ENCODE measurements at places on chromosomes 3 and 15.

GRCh38 chr3:4525560-4526223 lies 32.5 kb downstream of the ITPR1 start:
- DNase-seq = no peak

DNA sequence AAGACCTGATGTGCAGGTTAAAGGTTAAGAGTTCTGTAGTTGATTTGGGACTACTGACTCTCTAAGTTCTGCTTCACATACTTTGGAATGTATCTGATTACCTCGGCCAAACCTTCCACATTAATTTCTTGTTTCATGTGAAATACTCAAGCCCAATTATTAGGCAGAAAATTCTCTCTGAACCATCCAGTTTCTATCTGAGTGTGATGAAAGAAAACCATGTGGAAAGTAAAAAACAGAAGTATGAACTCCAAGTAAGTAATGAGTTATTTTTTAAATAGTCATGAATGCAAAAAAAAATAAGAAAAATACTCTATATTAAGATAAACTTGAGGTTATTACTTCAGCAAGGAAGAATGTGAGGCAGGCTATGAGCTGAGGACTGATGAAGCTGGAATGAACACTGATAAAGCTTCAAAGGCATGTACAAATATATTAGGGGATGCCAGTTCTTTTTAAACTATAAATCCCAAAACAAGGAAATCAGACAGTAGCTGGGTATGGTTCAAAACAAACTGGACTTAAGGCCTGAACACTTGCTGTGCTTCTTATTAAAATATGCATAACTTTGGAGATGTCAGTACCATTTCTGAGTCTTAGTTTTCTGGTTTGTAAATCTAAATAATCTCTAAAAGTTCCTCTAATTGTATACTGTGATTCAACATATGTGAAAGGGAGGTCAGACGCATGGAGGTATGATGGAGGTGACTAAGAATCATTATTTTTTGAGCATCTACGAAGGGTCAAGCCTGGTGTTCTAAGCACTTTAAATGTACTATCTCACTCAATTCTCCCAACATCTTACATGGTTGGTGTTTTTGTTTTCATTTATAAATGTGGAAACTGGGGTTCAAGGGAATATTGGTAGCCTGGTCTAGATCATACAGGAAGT lies 59.6 kb downstream of the COL6A6 start:
- DNase-seq = peak; percentile 40

GRCh38 chr3:191105418-191105817 lies 93.6 kb upstream of the OSTN start:
- no peak for DNase-seq

DNA sequence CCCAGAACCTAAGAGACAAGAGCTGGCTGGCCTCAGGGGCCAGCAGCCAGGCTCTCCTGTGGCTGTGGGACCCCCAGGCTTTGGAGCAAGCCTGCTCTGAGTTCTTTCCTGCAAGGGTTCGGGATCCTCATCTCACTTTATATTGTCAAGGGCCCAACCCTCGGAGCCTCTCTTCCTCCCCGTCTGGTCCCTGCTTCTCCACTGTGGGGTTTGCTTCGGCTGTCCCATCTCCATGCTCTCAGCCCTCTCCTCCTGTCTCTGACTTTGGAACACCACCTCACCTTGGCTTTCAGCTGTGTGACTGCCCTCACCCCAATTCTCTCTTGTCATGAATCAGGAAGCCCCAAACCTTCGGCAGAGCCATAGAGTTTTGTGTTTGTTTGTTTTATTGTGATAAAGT lies 30.0 kb downstream of the MRAS start:
- DNase-seq = no peak

DNA sequence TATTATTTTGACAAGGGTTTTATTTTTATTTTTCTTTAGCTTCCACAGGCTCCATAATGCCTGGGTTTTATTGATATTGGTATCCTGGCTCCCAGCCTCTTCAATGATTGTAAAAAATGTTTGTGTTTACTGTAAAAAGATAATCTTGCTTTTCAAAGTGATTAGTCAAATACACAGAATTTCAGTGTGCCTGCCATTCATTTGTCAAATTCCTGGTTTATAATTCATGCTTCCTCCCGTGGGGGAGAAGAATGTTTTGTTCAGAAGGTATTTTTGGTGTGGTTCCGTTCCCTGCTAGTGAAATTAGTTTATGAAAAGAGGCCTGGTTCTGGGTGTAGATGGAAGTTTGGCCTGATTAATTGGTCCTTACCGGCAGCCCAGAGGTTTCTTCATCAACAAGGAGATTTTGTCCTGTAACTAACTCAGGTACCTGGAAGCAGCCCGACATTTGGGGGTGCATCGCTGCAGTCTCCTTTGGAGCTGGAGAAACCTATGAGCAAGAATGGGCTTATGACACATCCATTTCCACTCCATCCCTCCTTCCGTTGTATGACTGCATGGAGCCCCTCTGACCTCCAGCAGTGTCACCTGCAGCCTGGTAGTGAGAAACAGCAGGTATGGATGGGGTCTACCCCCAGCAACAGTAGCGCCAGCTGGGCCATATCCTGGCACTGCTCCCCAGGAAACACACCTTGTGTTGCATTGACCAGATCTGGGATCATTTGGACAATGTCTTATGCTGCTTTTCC lies 101.5 kb downstream of the PGPEP1L start:
- DNase-seq = peak; percentile 30

GRCh38 chr15:101088788-101089578 lies 162.9 kb downstream of the CHSY1 start:
- DNase-seq = peak; percentile 94

- DNase-seq = no peak
These were observed 403.5 kb downstream of the FHIT start for GRCh38 chr3:60847791-60848190.

DNA sequence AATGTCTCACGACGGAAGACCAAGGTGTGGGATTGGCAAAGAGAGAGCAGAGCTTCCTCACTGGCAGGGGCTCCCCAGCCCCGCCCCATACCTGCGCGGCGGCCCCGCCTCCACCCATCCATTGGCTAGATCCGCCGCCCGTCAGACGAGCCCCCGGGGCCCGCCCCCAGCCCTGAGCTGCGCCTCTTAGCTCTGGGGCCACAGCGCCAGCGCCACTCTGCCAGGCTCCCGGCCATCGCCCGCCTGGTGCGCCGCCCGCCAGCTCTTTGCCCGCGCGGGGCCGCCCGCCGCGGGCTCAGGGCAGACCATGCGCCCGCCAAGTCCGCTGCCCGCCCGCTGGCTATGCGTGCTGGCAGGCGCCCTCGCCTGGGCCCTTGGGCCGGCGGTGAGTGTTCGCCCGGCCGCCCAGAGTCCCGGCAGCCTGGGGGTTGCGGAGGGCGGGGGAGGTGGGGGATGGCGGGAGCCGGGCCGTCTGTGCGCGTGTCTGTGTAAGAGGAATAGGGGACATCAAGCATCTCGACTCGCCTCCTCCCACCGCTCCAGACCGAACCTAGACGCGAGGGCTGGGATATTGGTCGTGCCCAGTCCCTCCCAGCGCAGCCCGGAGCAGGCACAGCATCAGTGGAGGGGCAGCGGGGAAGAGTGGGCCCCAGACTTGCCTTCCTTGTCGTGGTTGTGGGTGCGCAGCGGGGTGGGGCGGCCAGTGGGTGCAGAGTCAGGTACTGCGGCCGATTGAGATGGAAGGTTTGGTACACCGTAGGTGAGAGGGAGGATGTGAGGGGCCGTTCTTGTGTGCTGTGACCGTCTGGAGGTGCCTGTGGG lies at the start of gene VIPR1:
VIPR1 (plus strand) TSS at position 215 of the 822 bp plus-strand sequence; CDS start at position 308, 93 bp downstream.
- DNase-seq = peak; percentile 55

GRCh38 chr3:71500696-71501095 lies 82.8 kb downstream of the FOXP1 start:
- DNase-seq = no peak

- DNase-seq = peak; percentile 41
These were observed 57.6 kb upstream of the NEO1 start for GRCh38 chr15:72994534-72995177.

DNA sequence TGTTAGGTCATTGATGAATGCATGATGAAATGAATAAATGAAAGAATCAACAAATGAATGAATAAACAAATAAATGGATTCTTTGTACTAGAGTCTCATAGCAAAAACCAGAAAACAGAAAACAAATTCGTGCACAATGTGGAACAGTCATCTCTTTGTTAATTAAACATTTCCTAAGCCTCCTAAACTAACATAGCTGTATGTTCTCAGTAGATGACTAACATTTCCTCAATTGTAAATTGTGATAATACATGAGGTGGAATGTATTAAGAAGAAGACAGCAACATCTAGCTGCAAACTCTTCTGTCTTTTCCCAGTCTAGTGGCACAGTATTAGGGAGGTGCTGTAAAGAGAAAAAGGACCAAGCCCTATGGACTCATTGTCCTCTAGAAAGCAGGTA lies 1021.0 kb downstream of the MCTP2 start:
- DNase-seq = no peak

- DNase-seq = peak; percentile 68
These were observed 36.8 kb downstream of the ATP1B3 start for GRCh38 chr3:141913150-141913811.

DNA sequence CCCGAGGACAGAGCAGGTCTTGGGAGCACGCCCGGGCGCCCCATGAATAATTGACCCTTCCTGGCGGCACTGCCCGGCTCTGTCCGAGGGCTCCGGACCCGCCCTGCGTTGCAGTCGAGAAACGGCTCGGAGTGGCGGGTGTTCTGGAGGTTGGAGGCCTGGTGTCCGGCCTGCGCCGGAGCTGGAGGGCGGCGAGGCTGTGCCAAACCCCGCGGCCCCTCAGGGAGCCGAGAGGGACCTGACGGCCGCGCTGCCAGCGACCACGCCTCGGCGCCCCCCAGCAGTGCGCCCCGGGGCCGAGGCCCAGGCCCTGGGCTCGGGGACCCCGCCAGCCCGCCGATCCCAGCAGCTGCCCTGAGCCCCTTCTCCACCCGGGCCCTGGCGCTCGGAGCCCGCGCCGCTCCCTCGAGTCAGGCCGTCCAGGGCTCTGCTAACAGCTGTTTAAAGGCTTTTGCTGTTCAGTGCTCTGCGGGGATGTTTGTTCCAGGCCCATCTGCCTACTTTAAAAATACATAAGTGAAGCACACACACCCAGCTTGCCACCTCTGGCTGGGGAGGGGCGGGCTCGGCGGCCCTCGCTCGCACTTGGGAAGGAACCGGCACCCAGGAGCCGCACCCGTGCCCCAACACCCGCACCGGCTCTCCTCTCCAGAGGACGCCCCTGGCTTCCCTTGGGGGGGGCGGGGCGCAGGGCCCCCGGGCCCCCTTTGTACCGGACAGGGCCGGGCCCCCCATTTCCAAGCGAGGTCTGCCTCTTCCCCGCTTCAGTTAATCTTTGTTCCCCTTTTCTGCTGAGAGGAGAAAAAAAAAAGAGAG lies 730 bp upstream of the ZNF710 start:
- peak; percentile 71 for DNase-seq

DNA sequence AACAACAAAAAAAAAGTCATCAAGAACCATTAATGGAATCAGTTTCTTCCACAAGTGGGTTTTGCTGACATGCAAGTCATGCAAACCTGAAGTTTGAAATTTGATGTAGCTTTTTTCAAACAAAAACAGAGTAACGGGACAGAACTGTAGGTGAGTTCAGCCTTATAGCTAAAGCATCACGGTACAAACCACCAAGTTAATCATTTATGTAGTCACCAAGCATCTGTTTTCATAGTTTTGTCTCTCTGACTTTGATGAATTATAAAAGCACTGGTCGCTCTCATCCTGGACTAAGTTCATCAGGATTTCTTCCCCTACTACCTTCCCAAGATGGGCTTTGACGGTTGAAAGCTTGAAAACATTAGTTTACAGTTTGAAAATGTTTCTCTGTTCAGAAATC lies 117.0 kb upstream of the SAMMSON start:
- DNase-seq = no peak

DNA sequence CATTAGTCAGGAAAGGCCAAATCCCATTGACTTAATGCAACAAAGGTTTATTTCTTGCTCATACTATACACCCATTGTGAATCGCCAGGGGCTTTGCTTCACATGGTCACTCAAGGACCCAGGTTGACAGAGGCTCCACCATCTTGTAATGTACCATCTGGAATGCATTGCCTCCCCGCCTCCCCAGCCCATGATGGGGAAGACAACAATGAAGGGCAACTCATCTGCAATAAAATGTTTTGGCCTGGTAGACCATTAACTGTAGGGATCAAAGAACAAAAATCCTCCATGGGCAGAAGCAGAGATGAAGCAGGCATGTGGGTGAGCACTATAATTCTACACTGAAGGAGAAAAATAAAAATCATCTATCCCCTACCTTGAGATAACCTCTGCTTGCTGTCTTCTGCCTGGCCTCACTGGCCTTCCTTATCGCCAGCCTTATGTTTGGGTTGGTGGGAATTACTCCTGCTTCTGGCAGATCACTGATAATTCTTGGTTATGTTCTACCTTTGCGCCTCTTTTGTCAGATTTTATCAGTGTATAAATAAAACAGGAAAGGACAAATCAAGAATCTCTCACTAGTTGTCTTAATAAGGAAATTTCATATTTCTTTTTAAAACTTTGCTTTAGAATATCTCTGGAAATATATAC lies 37.8 kb downstream of the GPR160 start:
- no peak for DNase-seq

DNA sequence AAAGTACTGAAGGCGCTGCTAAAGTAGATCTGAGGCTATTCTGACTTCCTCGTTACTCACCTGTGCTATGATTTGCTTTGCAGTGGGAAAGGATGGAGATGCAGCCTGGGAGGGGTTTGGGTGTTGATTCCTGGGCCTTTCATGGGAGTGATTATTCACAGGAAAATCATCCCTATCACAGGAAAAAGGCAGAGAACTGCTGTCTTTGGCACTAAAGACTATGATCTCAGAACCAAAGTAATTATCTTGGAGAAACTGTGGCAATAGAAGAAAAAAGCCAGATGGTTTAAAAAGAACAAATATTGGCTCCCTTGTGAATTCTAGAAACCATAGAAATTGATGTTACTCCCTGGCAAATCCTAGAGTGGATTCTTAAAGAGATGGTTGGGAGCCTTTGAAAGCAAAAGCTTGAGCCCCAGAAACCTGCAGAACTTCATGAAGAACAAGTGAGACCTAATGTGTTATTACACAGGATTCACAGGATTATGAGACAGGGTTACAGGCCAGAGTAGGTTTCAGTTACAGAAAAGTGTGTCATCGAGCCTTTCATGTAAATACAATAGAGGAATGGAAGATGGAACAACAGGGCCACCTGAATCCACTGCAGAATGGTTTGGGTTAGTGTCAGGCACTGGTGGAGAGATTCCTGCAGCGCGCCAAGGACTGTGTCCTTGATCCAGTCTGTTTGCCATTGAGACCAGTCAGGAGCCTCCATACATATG lies 85.7 kb downstream of the OXNAD1 start:
- DNase-seq = peak; percentile 37

DNA sequence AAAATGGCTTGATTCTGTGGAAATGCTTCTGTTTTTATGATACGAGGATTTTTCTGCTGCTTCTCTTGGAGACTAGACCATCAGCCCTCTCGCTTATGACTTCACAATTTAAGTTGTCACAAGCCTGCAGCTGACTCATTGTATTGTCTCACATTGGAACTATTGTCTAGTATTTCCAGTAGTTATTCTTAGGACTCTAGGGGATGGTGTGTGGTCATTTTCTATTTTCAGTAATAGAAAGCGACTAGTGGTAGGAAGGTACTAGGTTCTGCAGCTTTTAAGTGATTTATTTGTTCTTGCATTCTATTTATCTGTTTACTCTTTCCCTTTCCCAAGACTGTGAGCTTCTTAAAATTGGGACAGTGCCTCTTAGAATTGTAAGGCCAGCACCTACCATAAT lies 66.3 kb upstream of the CRTC3 start:
- DNase-seq = peak; percentile 72

GRCh38 chr3:51063053-51063452 lies 322.0 kb upstream of the MANF start:
- DNase-seq = no peak

Measured in GM03348 (cell line).